ENCODE measurements at places on chromosomes 5 and 9. TPM values are rescaled to one million over a fixed set of nuclear protein-coding genes. Genes with fewer than 3 reads are reported as not detected.

C1QTNF2 gene
- total RNA-seq, result 0.16 TPM

HMCN2 gene
- total RNA-seq, result 0.05 TPM

TLX3 gene
- not detected for total RNA-seq

PFN3 gene
- total RNA-seq, result not detected

TEX48 gene
- total RNA-seq, result not detected

PRUNE2 gene
- total RNA-seq, result 1.3 TPM

CER1 gene
- total RNA-seq, result not detected

NR6A1 gene
- total RNA-seq, result 0.78 TPM

Data from osteocyte (in vitro differentiated cells).